ENCODE measurements at places on chromosomes 7 and 10.

- no peak for DNase-seq
Observed at GRCh38 chr10:25261110-25261509, 86.3 kb downstream of the GPR158 start.

GRCh38 chr7:104434129-104434528, 105.7 kb downstream of the LHFPL3 start:
- no peak for DNase-seq

DNA sequence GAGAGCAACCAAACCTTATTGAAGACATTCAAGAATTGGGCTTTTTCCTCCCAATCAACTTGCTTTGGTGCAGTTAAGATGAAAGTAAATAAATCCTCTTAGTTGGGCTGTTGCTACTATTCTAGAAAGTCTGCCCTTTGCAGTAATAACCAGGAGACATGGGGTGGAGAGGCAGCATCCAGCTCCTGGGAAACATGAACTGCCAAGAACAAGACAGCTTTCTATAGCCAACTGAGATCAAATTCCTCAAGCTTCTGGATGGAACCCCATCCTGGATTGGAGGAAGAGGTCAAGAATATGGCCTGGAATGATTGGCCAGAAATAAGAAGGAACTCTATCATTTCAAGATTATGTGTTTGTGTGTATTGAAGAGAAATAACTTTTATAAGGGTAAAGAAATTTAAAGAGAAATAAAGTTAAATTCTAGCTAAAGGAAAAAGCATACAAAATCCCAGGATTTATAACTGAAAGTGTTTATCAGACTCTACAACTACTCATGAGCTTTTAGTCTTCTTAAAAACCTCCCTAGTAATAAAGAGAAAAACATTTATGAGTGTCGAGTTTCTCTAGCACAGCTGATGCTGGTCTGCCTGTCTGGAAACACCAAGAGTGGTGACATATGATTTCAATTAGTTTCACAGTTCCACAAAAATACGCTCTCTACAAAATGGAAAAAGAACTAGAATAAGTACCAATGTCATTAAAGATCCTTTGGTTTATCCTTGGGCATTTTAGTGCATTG, 70.1 kb upstream of the COL1A2 start:
- DNase-seq: no peak

GRCh38 chr10:123038782-123039631, 30.2 kb downstream of the ACADSB start:
- no peak for DNase-seq

DNA sequence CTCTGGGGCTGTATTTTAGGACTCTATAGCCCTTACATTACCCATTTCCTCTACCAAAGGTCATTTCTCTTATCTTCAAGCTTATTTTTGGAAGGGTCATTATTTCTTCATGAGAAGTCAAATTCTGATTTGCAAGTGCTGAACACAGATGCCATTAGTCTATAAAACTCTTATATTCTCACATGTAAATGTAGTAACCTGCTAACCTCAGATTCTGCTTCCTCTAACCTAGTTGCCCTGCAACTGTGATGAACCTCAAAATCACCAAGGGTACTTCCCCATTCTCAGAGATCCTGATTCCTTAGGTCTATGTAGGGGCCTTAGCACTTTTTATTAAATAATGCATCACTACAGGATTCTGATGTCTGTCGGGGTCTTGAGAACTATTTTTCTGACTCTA, 6.3 kb downstream of the FAS start:
- no peak for DNase-seq

DNA sequence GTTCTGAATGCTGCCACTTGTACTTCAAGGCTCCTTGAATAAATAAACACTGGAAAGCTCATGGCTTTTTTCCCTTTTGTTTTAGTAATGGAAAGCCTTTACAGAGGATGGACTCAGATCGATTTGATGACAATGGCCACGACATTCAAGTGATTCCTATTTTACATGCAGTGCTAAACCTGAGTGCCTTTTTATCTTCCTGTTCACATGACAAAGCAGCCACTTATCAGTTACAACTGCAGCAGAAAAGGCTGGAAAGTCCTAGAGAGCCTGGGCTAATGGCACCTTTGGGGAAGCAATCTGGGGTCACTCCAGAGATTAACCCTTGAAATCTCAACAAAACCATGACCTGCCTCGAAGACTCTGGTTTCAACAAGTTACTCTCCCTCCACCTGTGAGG, 249.0 kb upstream of the AUTS2 start:
- no peak for DNase-seq

DNA sequence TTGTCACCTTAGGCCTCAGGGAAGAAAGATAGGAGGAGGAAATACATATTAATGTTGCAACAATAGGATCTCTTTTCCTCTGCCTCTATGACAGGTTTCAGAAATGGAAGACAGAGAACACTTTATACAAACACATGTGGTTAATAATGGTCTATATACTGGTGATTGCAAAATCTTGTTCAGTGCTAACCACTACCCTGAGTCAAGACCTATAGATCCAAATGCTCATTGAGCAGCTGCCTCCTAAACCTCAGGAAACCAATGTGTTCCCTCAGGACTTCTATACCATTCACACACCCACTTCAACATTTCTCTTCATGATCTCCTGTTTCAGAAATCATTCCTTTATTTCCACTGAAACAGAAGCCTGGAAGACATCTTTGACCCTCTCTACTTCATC, 32.5 kb upstream of the VWDE start:
- DNase-seq: no peak

DNA sequence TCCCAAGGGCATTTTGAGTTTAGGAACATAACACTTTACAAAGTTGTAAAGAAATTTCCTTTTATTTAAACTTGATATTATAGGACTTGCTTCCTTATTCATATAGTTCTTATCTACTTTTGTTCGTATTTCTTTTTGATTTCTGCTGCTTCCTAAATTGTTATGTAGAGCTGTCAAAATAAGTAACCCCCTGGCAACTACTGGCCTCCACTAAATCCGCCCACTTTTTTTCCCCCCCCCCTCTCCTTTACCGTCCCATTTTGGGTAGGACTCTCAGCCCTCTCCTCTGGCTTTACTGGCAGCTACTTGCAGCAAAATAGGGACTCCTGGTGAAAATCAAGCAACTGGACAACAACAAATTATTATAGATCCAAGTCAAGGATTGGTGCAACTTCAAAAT, 1.1 kb downstream of the SP4 start:
- no peak for DNase-seq

GRCh38 chr7:39525926-39526325, 40.3 kb upstream of the YAE1 start:
- no peak for DNase-seq

DNA sequence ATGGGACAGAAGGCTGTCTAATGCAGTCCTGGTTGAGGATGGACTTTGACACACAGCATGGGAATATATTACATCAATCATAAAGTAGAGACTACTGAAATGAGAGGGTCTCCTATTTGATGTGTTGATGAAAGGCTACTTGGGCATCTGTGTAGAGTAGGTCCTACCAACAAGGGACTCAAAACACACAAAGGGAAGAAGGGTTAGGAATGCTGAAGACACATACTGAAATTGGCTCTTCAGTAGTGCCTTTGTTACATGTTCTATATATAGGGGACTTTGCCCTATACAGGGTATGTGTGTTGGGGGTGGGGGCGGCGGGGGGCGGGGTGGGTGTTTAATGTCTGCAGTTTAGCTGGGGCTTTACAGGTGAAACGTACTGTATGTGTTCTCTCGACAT, 7.7 kb downstream of the CUL1 start:
- DNase-seq: no peak

DNA sequence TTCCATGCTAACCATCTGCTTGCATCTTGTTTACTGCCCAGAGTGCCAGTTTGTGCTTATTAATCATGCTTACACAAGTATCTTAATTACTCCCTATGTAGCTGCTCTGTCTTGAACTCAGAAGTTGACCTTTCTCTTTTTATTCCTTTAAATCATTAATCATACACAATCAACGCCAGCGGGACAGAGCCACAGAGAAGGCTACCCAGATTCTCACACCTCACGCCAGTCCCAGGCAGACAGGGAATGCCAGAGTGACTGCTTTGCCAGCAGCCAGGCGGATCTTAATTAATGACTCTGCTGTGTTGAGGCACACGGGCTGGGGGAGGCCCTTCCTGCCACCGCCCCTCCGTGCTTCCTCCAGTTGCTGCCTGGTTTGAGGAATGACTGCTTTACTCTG, 229.4 kb downstream of the LRMDA start:
- DNase-seq: no peak

GRCh38 chr10:59844436-59844835, 61.9 kb downstream of the CCDC6 start:
- no peak for DNase-seq

GRCh38 chr10:85598646-85599045, 767.9 kb downstream of the GRID1 start:
- DNase-seq: no peak

DNA sequence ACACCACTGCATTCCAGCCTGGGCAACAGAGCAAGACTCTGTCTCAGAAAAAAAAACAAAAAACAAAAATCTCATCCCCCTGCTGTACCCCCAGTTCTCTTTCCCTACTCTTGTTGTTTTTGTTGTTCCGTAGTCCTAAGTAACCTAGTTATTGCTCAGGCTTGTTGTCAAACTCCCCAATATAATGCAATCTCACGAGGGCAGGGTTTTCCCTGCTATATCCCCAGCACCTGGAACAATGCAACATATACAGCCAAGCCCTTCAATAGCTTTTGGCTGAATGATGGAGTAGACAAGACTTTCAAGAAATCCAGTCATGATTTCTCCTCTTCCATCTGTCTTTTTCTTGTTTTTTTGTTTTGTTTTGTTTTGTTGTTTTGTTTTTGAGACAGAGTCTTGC, 10.2 kb downstream of the ACSL5 start:
- no peak for DNase-seq

DNA sequence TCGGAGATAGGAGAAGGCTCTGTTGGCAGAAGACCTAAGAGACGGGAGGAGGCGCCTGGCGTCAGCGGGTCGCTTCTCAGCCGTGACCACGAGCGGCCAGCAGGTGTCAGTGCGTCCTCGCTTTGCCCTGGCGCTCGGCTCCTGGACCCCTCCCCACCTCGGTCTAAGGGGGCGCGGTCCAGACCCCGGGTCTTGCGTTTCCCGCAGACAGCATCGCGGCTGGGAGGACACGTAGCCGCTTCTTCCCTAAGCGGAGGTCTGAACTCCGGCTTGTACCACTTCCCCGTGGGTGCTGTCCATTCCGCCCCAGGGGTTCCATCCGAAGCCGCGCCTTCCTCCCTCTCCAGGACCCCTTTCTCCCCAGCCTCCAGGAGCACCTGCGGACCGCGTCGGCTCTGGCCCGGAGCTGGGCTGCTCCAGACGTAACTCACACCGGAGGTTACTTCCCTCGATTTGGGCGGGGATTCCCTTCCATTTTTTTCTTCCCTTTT, 593 bp upstream of the ADRA2A start:
- DNase-seq: peak; percentile 9

DNA sequence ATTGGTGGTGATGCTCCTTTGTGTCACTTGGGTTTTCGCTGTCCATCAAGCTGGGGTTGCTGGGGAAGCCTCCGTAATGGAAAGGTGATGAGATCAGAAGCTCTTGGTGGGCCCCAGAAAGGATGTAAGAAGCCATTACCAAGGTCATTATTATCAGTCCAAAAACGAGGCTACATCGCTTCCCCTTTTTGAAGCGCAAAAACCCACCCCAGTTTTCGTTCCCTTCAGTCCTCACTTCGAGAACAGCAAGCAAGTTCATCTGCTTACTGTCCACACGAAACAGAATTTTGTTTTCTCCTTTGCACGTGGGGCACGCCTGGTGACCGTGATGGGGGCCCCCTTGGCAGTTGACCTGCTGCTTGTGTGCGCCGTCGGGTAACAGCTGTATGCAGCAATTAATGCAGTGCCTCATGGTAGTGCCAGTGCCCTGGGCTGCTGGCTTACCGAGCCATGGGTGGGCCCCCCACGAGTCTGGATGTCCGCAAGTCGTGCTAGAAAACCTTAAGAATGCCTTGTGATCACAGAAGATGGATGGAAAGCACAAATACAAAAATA, 47.5 kb downstream of the CHST15 start:
- DNase-seq: no peak

- peak; percentile 10 for DNase-seq
Observed at GRCh38 chr10:423178-423577, 266.3 kb downstream of the DIP2C start.

- DNase-seq: no peak
Observed at GRCh38 chr10:49562893-49563292, 24.0 kb upstream of the ERCC6 start.

- no peak for DNase-seq
Observed at GRCh38 chr7:130182990-130183389, 22.2 kb downstream of the TMEM209 start.

DNA sequence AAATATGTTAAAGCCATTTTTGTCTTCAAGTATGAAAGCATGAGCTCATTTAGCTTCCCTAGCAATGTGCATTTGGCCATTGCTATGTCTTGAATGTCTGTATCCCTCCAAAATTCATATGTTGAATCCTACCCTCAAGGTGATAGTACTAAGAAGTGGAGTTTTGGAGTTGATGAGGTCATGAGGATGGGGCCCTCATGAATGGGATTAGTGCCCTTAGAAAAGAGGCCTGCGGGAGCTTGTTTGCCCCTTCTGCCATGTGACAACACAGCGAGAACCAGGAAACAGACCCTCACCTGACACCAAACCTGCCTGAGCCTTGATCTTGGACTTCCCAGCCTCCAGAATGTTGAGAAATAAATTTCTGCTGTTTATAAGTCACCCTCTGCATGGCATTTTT, 61.3 kb upstream of the UCN3 start:
- DNase-seq: no peak

GRCh38 chr10:78777466-78777865, 291.3 kb upstream of the ZMIZ1 start:
- DNase-seq: peak; percentile 88

DNA sequence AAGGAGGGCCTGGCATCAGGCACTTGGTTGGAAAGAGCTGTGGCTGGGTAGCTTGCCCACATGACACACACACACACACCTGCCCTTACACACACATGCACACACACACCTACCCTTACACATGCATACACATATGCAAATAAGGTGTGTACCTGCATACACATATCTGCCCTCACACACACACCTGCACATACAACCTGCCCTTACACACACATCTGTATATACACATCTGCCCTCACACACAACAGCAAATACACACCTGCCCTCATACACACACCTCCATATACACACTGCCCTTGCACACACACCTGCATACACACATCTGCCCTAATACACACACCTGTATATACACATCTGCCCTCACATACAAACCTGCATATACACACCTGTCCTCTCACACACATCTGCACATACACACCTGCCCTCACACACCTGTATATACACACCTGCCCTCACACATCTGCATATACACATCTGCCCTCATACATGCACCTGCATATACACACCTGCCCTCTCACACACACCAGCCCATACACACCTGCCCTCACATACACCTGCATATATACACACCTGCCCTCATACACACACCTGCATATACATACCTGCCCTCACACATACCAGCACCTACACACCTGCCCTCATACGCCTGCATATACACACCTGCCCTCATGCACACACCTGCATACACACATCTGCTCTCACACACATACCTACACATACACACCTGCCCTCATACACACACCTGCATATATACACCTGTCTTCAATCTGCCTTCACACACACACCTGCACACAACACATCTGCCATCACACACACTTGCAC, 82.9 kb downstream of the GRID1 start:
- DNase-seq: no peak

GRCh38 chr10:33609546-33609945, 275.1 kb upstream of the NRP1 start:
- no peak for DNase-seq
